ENCODE measurements at places on chromosomes 7 and 10.

DNA sequence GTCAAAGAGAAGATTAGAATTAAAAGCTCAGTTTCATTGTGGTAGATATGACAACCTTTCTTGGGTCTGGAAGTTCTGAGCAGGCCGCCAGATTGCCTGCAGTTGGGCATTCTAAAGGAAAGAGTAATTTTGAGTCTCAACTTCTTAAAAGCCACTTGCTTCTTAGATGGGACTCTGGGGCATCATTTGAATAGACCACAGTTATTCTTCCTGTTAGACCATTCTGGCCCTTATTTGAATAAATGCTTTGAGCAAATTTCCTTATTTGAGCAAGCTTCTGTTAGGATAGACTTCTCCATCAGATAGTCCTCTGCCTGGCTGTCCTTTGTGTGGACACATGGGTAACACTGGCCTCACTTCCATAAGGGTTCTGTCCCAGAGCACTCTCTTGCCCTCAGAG is 40.2 kb downstream of the SND1 start:
- DNase-seq = no peak

DNA sequence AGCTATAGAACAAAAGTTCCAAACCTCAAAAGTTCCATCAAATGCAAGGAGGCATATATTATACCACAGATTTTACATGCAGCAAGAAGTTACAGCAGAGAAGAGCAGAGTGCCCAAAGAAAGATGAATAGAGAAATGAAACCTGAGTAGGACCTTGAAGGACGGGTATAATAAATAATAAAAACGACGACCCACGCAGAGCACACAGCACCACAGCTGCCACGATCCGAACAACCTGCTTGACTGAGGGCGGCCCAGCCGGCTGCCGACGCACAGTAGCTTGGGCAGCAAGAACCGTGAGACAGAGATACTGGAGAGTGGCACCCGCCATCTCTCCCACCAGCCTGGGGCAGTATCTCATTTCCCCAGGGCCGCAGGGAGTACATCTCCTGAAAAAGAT is 79.0 kb downstream of the HIPK2 start:
- DNase-seq = no peak

- DNase-seq = no peak
Observed at GRCh38 chr7:26930845-26931244, 66.5 kb upstream of the SKAP2 start.

- no peak for DNase-seq
Observed at GRCh38 chr10:77360835-77361234, 276.8 kb downstream of the KCNMA1 start.

GRCh38 chr10:93548376-93549071 is 17.9 kb upstream of the FFAR4 start:
- DNase-seq = no peak

DNA sequence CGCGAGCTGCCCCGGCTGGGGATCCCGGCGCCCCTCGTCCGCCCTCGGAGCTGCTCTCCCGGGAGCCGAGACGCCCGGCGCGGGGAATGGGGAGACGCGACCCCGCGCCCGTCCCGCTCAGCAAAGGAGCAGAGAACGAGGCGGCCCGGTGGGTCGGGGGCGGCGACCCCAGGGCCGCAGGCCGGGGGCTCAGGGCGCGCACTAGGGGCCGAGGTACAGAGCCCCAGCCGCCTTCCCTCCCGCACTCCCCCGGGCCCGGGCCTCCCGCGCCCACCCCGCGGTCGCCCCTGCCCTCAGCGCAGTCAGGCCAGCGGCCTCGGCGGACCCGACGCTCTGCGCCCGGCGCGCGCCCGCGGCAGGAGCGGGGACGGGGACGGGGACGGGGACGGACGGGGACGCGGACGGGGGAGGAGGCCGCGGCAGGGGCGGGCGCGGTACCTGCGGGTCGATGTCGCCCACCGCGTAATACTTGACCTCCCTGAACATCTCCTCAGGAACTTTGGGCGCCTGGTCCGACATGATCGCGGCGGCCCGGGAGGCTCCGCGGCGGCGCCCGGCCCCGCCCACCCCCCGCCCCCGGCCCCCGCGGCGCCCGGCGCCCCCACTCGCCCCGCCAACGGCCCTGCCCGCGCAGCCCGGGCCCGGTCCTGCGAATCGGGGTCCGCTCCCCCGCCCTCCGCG is 373 bp downstream of the PAXIP1 start:
- DNase-seq = peak; percentile 64

- DNase-seq = no peak
Observed at GRCh38 chr7:95479992-95480624, 5.6 kb upstream of the ASB4 start.

GRCh38 chr10:33665501-33665900 is 331.0 kb upstream of the NRP1 start:
- no peak for DNase-seq

DNA sequence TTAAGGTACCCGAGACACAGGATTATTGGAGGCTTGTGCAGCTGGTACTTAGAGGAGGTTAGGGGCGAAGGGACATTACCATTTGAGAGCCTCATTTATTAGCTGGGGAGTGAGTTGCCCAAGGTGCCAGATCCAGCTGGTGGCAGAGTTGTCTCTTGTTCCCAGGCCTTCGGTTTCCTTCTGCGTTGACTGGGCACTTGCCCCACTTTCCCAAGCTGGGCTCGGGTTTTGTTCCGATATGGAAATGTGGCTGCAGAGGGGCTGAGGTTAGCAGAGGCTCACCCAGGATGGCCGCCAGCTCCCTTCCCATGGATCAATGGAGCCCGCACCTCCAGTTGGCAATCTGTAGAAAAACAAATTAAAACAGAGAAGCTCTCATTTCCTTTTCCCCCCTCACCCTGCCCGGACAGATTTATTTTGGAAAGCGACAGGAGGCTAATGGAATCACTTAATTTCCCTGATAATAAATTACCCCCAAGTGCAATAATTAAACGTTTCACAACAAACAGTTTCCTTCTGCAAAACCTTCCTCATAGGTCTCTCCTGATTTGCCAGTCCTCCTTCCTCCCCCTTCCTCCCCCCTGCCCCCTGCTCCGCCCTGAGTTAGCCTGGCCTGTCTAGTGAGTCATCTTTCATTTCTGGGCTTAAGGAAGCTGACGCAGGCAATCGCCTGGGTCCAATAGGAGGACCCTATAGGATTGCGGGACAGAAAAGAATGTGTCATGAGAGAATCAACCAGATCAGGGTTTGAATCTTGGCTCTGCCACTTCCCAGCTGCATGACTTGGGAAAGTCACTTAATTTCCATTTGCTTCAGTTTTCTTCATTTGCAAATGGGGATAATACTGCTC is 51.7 kb downstream of the ADRA2A start:
- no peak for DNase-seq

- DNase-seq = no peak
Observed at GRCh38 chr7:138798836-138799235, 840 bp upstream of the ATP6V0A4 start.

DNA sequence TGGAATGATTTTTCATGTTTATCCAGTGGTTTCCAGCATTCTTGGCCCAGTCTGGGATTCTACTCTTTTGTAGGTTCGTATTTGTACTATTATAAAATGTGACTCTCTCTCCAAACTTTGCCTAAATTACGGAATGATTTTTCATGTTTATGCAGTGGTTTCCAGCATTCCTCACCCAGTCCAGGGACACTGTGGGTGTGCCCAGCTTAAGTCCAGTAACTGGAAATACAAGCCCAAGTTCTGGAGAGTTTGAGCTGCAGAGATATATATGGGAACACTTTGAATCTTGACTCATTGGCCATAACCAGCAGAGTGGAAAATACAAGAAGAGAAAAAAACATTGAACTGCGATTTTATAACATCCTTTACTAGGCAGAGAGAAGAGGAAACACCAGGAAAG is 5.9 kb upstream of the MAGI2 start:
- DNase-seq = no peak

GRCh38 chr7:15068324-15068723 is 165.8 kb upstream of the DGKB start:
- DNase-seq = no peak

- no peak for DNase-seq
Observed at GRCh38 chr7:33909755-33910154, 4.4 kb downstream of the BMPER start.

DNA sequence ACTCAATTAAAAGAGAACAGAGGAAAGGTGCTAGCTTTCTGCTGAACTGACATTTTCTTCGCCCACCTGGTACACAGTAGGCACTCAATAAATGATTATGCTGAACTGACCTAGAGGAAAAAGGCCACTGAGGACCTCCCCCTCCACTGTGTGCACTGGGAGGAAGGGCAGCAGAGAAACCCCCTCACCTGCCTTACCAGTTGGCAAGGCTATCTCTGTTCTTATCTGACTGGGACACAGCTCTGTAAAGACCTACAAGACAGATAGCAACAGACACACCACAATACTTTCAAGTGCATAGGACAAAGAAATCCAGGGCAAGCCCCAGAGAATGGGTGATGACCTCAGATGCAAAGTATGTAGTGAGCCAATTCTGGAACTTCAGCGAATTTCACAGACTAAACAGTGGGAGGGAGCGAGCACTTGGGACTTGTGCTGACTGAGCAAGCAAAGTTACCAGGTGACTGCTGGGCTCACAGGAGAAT is 30.4 kb downstream of the PDLIM1 start:
- DNase-seq = no peak

DNA sequence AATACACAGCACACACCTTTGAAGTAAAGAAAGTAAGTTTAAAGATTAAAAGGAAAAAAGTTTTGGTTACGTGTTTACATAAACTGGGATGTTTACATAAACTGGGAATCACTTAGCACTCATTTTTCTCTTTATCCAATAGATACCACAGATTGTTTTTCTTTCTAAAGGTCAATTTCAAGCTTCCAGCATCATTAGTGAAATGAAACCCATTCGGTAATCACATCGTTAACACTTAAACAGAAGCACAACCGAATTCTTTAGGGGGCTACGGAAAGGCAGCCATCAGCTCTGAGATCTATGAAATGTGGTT is 1.1 kb downstream of the ODAD2 start:
- DNase-seq = no peak

- DNase-seq = no peak
Observed at GRCh38 chr7:153840861-153841260, 211.3 kb upstream of the DPP6 start.

GRCh38 chr10:78432583-78432982 is 398.9 kb downstream of the RPS24 start:
- no peak for DNase-seq

DNA sequence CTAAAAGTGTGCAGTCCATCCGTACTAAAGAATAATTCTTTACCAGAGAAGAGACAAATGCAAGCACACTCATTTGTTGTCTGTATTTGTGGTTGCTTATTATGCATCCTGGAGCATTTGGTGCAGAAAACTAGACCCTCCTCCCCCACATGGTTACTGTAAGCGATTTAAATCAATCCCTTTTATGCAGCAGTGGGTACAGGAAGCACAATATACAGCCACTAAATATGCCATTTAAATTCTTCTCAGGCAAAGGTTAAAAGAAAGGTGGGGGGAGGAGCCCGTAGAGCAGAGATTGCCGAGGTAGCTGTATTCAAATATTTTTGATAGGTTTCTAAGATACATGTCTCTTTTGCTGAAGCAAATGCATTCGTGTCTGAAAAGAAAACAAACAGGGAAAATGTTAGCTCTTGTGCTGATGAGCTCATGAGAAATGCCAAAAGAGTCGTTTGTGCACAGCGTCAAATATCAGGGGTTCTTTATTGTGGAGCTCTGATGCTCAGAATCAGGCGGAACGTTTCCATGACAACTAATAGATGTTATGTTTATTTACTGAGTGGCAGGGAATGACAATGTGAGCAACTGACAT is 131.3 kb upstream of the NPVF start:
- no peak for DNase-seq

DNA sequence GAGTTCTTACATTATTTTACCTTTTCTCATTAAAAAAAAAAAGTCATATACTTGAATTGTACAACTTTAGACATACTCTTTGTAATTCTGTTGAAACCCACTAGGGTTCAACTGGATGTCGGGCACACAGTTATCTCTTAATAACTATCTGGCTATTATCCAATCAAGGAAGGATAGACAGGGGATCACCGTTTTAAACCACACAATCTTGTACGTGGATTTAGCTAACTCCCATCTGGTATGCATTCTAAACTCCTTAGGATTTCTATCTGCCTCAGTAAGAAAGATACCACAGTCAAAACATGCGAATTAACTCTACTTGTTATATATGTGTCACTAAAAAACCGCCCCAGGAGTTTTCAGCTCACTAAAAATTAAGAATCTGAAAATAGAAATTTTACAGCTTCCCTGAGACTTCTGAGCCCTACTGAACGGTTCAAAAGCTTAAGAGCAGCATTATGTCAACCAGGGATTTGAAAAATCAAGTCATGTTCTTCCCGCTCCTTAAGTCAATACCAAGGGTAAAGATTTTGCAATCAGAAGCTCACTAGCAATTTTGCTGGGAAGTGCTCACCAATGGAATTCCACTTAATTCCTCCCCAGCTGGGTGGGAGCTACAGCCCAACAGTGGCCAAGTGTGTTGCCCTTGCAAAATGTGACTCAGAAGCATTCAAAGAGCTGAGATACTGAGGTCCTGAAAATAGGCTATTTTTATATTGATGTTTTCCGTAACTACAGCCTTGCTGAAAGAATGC is 267.0 kb downstream of the FRMD4A start:
- no peak for DNase-seq

DNA sequence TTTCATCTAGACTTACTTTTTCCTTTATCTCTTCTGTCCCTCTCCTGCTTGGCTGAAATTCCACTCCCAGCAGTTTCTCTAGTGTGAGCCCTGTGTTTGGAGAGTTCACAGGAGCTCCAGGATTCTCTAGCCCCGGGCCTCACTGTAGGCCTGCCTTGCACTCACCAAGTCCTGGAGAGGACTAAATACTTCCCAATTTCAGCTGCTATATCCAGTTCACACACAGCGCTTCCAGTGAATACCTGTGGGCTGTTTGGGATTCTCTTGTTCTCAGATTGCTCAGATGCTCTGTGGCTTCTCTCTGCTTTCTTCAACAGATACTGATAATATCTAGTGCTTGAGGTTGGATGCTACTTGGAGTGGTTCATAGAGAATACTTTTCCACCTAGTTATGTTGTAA is 46.0 kb downstream of the MINPP1 start:
- DNase-seq = no peak

GRCh38 chr10:78942091-78942501 is 126.7 kb upstream of the ZMIZ1 start:
- no peak for DNase-seq

GRCh38 chr7:44210107-44210506 is 9.3 kb downstream of the YKT6 start:
- no peak for DNase-seq

GRCh38 chr7:2488681-2489080 is 12.5 kb upstream of the GRIFIN start:
- no peak for DNase-seq
